NCI-H1436 treated with DMSO at 0.1 percent for 48 hours (cell line): ENCODE measurements at places on chromosomes 13 and 19.

DNA sequence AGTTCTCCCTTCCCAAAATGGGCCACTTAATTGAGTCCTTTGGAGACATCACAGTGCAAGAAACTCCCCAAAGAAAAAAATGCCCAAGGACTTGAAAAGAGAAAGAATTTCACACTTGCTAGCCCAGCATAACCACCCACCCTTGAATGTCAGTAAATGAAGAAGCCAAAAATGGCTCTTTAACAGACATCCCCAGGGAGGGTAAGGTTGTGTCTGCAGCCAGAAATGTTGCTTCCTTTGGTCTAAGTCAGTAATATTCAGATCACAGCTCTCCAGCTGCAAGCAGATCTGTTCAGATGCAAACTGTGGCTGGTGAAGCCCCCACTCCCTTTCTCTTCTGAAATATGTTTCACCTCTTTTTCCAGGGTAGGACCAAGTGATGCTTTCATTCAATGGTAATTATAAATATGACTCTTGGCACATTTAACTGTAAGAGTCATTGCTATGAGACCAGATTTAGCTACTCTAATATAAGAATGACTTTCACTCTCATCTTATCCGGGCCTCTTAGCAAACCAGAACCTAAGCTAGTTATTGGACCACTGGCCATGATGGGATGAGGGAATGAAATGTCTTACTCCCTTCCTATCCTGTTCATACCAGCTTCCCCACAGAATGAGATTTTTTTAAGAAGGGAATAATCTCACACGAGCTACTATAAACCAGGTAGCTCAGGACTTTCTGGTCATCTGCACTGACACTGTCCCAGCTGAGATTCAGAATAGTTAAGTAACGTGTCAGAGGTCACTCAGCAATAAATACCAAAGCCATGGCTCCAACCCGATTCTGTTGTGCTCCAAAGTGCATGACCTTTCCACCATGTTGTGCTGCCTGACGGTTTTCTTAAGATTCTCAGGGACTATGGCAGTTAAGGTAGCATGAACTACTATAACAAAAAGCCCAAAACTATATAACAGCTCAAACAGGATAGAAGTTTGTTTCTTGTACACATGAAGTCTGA lies 234.1 kb downstream of the FOXO1 start:
- no peak for DNase-seq

DNA sequence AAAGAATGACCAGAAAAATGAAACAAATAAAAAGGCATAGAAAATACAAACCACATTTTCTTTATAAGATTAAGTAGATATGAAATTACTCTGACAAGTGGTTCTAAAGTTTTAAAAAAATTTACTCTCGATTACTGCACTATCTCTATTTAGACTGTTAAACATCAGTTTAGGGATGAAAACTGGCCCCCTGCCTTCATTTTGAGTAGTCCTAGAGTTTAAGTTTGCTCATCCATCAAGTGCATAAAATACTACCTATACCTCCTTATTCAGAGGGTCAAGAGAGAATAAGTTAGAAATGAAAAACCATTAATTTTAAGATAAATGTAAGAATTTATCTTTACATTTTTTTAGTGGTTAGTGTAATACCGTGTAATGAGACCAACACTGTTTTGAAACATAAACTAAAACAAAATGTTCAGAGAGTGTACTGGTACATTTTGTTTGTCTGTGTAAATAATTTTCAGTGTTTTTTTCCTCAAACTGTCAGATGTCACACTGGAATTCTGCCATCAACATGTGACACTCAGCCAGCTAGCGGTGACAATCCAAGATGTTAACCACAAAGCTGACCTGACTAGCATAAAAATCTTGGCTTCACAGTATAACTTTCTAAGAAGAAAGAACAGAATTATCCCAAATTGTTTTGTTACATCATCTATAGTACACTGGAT lies 184.8 kb upstream of the PCDH20 start:
- no peak for DNase-seq

GRCh38 chr13:67792151-67792676 lies 562.1 kb upstream of the PCDH9 start:
- DNase-seq = no peak

DNA sequence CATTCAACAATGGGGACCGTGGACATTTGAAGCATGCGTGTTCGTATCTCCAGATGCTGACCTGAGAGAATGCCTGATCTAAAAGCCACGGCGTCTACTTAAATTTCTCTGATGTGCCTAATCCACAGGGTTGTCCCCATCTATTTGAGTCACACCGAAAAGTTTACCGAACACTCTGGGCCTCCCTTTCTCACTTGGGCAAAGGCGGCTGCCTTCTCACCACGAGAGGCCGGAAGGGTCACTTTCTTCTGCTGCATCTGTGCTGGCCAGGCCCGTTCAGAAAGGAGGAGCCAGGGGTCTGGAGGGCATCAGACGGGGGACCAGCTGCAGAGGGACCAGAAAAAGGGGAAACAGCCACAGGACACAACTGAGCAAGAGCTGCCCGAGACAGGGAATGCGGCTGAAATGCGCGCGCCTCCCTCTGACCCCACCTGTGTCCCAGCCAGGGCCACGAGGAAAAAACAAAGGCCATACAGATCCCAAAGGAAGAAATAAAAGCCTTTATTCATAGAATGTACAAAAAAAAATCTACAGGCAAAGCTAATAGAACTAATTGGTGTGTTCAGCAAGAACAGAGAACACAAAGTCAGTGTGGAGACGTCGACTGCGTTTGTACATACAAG lies 71.3 kb upstream of the C13orf46 start:
- no peak for DNase-seq

DNA sequence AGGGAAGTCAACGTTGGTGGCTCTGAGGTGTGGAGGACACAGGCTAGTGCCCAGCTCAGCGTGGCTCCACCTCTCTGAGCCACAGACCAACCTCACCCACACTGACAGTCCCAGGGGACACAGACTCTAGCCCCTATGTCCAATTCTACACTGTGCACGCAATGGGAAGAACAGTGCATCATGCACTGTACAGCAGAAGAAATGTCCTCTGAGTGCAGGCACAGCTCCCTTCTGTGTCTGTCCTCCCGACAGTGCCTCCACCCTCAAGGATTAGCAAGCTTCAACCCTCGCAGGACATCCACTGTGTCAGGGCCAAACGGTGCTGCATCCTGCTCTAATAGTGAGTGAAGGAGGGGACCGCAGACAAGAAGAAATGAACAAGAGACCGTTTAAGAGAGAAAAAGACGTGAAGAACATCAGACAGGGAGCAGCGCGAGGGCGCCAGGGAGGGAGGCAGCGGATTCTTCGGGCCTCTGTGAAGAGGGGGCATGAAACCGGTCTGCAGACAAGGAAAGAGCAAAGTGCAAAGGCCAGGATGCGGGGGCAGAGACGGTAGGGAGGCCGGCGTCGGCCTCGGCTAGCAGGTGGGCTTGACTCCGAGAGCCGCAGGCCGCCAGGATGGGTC lies 681 bp downstream of the ZNF837 start:
- no peak for DNase-seq

DNA sequence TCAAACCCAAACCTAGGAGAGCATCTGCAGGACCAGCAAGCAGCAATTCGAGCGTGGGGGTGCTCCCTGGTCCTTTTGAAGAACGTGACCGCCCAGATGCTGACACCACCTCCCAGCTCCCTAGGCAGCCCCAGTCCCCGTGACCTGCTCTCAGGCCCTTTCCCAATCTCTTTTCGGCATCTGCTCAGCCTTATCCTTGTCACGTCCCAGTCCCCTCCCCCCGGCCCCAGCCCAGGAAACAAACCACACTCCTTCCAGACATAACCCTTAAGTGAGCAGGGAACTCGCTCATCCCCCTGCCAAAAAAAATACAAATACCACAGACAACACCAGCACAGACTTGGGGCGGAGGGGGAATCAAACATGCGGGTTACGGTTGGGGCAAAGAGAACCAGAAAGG lies 3.3 kb downstream of the MLLT1 start:
- DNase-seq = no peak

DNA sequence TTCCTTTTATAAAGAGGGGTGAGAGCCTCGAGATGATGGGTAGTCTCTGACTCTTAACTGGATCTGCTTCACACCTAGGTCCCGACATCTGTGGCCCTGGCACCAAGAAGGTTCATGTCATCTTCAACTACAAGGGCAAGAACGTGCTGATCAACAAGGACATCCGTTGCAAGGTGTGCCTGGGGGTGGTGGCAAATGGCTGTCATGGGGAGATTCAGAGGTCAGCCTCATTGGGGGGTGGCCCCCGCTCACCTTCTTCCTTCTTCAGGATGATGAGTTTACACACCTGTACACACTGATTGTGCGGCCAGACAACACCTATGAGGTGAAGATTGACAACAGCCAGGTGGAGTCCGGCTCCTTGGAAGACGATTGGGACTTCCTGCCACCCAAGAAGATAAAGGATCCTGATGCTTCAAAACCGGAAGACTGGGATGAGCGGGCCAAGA lies 1.6 kb downstream of the CALR start:
- no peak for DNase-seq

GRCh38 chr19:5621311-5621944 lies 1.1 kb downstream of the SAFB2 start:
- no peak for DNase-seq

DNA sequence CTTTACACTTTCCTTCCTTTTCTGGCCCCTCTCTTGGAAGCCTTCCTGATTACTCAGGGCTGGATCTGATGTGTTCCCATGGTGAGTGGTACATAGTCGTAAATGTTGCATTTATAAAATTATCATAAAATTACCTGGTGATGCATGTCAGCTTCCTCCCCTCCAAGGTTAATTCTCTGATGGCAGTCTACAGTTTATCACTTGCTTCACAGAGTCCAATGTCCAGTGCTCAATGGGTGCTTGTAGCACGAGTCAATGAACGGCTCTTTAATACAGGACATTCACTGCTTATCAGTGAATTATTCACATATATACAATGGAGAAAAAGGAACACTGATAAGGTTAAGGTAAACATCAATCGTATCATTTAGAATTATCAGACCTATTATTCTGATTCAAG lies 27.0 kb upstream of the OXGR1 start:
- no peak for DNase-seq

- DNase-seq = no peak
Measured at GRCh38 chr19:30224689-30225606, 147.2 kb upstream of the ZNF536 start.

DNA sequence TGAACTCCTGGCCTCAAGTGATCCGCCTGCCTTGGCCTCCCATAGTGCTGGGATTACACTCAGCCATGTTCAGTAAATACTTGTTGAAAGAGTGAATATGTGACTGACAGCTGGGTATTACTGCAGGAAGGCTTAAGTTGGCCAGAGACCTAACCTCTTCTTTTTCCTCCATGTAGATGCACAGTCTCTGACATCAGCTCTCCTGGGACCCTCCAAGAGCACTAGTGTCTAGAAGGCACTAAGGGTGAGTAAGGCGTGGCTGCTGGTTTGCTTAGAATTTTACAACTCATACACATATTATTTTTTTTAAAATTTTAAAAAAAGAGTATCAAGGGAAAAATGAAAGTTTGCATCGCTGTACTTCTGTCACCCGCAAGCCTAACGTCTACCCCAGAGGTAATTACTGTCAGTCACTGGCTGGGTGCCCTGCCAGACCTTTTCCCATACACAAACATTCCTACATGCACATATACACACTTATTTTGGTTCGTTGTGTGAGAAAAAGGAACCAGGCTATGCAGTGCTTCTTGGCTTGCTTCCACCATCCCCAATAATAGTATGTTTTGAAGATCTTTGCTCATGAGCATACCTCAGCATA lies 122.0 kb downstream of the SIPA1L3 start:
- no peak for DNase-seq

DNA sequence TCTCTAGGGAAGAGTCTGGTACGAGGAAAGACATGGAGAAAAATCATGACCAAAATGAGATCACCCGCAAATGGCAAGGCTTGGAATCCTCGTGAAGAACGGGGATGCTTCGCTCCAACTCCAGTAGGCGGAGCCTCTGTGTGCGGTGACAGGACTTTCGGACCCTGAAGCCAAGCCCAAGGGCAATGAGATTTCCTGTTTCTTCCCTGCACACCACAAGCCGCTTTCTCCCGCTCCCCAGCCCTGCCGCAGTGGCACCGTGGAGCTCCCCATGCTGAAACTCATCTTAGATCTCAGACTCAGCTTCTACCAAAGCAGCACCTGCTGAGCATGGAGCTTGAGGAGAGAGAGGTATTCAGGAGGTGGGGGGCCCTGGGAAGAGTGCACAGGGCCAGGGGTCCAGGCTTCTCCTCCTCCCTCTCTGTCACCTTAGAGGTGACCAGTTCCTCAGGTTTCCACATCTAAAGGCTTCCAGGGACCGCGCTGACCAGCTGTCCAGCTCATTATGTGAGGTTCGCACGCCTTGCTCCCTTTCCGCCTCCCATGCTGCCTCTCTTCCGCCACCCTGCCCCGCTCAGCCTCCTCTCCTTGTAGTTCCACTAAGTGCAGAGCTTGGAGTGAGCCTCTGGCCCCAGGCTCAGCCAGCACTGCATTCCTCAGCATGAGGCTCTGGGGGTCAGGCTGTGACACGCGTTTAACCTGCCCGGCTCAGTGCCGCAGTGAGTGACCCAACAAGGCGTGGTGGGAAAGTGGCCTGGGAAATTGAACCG lies 153.8 kb upstream of the SOX1 start:
- no peak for DNase-seq

DNA sequence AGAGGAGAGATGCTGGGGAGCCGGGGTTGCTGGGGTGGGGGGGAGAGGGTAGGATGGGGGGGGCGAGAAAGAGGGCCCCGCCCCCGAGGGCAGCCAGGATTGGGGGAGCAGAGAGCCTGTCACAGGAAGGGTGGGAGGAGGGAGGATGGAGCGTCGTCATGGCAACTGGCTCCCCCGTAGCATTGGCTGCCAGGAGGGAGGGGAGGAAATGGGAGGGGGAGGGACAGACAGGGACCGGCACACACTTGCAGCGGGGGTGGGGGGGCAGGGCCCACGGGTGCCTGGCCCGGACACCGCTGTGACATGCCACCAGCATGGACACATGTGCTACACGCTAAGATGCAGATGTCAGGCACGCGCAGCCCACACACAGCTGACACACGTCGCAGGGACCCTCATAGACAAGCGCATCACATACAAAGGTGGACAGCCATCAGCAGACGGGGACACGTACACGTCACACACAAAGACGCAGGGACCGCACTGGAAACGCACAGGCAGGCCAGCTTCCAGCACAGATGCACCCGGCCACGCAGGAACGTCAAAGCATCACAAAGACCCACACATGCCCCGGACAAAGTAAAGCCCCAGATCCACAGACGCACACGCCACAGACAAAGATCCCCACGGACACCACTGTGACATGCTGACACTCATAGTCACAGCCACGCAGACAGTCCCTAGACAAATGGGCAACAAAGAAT lies at the start of gene LMTK3:
Gene LMTK3 (minus strand): TSS at position 36 of the 704 bp plus-strand sequence. CDS start 259 bp downstream, outside the sequence.
- no peak for DNase-seq
